ENCODE measurements at places on chromosomes 3 and 15.

- peak; percentile 33 for DNase-seq
Observed at GRCh38 chr3:97821287-97821773, 481 bp upstream of the CRYBG3 start.

- no peak for DNase-seq
Observed at GRCh38 chr15:95647531-95648277, 682.8 kb upstream of the NR2F2 start.

DNA sequence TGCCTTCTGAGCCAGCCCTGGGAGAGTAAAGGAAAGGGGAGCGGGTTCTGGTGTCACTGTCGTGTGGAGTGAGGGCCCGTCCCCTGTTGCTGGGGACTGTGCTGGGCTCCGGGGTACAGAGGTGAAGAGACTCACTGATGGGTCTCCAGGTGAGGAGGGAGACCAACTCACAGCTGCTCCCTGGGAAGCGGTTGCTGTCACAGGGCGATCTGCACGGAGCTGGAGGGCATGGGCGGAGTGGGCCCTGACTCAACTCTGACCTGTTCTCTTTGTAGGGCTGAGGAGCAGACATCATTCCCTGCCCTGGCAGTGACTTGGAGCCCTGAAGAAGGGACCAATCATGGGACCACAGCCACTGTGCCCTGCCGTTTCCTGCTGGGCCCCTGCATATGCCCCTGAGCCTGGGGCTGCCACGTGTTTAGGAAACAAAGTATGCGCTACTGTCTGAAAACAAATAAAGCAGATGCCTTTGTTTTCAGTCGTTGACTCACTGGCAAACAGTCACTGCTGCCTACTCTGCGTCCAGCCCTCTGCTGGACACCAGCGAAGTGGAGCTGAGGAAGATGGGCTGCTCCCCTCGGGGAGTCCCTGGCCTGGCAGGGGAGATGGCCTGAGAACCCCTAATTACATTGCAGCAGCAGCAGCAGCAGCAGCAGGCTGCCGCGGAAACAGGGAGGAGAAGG lies 22.9 kb upstream of the PLXNA1 start:
- no peak for DNase-seq

GRCh38 chr3:14203521-14204079 lies 25.0 kb downstream of the LSM3 start:
- peak; percentile 21 for DNase-seq

DNA sequence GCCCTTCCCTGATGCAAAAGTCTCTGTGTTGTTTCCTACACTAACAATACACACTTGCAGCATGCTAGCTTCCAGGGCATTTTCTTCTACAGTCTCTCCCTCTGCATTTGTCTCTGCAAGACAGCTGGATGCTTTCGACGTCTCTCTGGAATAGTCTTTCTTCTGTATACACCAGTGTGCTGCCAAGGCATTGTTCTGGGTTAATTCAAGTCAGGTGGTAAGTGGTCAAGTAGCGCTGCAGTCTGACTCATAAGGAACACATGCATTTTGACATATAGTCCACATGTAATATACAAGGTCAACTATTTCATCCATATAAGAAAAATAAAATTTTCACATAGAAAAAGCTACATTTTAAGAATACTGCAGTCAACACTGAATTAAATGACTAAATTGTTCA lies 92.7 kb downstream of the MYLK start:
- no peak for DNase-seq

DNA sequence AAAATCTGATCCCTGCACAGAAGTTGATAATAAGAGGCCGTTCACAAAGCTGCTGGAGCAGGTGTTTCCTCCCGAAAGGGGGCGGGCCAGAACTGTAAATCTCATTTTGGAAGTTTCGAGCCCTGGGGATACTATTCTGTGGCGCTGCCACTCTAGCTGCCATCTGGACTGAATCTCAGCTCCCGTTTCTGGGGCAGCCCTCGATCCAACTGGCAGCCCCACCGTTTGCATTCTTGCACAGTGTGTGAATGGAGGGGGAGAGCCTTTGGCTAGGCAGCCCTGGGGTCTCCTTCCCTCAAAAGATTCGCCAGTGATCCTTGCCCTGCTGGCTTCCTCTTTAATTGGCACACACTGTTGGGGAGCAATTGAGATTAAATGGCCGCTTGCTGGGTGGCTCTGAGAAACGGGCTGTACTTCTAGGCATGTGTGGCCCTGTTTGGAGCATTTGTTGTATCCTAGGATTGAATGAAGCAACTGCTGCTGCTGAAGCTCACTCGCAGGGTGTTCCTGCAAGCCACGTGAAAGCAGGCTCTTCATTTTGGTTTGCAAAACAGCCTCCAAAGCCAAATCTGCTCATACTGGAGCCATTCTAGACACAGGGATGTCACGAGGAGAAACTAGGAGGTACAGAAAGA lies 57.2 kb upstream of the TOPAZ1 start:
- DNase-seq = no peak

GRCh38 chr3:49387721-49388120 lies 24.1 kb downstream of the RHOA start:
- DNase-seq = no peak

DNA sequence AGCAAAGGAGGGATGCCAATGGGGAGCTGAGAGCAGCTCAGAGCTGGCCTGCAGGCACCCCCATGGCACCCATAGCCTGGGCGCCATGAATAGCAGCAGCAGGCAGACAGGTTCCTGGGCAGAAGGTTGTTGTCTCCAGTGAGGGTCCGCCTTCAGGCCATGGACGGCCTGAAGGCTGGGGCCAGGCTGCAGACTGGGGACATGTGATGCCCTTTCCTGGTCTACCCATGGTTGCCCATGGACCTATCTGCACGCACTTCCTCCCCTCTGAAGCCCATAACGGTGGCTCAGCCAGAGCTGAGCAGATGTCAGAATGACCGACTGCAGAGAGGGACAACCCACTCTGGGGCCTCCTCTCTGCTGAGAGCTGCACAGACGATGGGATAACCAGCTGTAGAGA lies 256.8 kb downstream of the PLOD2 start:
- DNase-seq = no peak

DNA sequence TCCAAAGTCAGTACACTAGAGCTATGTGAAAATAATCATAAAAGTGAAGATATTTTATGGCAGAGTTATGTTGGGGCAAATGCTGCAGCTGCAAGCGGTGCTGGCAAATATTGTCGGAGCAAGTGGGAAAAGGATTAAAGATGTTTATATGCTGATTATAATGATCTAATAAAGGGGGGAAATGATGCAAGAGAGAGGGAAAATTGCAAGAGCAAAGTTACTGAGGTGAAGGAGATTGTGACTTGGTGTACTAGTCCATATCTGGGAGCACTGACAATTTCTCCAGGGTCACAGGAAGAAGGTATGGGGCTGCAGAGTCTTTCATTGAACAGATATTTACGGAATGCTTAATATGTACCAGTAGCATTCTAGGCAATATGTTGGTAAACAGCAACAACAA lies 45.8 kb downstream of the OPA1 start:
- no peak for DNase-seq

DNA sequence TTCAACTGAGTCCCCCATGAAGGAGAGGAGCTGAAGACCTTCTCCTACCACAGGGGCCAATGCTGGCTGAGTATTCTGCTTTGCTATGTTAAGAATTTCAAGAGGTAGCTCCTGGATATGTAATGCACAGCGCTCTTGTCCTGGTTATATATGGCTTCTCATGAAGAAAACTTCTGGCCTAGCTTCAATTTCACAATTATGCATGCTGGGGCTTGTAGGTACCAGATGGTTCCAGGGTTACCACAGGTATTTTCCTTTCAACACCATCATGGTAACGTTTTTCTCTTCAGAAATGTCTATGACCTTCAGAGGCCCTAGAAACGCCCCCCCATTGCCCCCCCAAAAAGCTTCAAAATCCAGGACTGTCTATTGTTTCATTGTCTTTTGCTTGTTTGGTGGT lies 311.7 kb upstream of the ICE2 start:
- DNase-seq = no peak

DNA sequence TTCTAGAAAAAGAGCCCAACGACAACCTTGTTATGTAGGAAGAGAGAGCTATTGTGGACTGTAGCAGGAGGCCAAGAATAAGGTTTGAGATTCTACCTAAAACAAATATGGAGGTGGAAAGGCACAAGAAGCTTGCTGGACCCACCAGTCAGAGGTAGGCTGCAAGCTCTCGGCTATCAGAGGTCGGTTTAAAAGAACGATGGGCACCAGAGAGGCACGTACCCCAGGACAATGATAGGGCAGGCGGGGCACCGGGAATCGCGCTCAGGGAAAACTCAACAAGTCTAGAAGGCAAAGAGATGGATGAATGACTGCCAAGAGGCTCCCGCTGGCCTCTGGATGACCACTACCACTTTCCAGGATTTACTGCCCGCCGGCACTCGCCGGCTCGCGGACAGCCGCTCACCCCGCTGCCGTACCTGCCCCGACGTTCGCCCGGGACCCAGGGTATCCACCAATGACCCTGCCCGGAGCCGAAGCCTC lies 1.1 kb downstream of the HDGFL3 start:
- no peak for DNase-seq

DNA sequence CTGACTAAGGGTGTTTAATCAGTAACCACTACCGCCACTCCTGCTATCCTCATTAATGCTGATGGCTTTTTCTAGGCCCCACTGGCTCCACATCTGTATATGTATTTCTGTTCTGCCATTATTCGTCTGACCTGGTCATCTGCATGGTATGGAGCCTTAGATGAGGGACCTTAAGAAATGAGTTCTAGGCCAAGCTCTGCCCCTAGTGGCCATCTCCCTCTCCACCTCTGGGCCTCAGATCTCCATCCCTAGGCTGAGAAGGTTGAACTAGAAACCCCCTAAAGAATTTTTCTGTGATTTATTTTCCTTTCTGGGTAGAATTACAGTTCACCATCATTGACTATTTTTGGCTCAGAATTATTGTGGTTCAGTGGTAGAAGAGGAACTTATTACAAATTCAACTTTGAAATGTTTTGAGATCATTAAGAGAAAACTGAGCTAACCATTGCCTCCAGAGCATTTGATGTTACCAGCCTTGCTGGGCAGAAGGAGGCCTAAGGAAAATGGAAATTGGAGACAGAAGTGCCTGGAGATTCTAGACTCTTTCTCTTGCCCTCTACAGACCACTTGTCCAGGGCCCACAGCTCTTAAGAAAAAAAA lies 325.2 kb upstream of the NR2E3 start:
- no peak for DNase-seq

DNA sequence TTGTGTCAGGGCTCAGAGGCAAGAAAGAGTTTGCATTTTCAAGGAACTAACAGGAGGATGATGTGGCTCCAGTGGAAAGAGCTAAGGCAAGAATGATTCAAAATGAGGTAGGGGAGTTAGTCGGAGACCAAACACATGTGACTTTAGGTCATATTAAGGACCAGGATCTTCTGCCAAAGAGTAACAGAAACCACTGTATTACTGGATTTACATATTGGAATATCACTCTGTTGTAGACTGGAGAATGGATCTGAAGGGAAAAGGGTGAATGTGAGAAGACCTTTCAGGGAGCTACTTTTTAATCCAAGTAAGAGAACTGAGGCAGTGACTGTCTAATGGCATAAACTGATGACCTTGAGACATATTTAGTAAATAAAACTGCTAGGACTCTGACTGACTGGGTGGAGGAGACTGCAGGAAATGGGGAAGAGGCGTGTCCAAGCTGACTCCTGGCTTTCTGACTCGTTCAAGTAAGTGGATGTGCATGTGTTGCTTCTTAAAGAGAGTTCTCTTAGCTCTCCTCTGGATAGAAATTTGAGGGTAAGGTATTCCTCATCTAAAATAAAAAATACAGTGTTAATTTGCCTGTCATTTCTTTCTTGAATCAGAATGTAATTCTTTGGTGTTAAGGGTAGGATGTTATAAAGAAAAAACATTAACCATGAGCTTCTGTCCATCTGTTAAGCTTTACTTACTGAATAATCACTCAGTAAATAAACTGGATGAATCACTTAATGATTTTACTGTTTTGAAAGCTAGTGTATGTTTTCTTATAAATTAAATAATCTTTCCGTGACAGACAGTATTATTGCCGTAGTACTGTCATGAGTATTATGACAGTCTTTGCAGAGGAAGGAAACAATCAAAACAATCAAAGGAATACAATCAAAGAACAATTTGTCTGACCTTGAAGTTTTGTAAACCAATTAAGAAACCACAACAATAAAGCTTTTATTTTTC lies 58.3 kb upstream of the CFAP20DC start:
- no peak for DNase-seq

GRCh38 chr3:13172644-13173013 lies 99.4 kb upstream of the IQSEC1 start:
- no peak for DNase-seq
